Stimulated activated memory B cell treated with anti-CD40 and anti-IgM and Interleukin-4, amounts not matched to agents 10 μg/mL and 1 μg/mL and 100 μg/mL, for 72 hours (primary cell): ENCODE measurements at places on chromosomes 3 and 15.

DNA sequence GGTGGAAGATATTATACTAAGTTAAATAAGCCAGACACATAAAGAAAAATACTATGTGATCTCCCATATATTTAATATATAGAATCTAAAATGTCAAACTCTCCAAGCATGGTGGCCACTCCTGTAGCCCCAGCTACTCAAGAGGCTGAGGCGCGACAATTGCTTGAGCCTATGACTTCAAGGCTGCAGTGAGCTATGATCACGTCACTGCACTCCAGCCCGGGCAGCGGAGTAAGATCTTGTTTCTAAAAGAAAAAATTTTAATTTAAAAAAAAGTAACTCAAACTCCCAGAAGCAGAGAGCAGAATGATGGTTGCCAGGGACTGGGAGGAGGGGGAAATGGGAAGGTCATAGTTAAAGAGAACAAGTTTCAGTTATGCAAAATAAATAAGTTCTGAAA, 13.3 kb downstream of the RAB27A start:
- ATAC-seq: no peak

DNA sequence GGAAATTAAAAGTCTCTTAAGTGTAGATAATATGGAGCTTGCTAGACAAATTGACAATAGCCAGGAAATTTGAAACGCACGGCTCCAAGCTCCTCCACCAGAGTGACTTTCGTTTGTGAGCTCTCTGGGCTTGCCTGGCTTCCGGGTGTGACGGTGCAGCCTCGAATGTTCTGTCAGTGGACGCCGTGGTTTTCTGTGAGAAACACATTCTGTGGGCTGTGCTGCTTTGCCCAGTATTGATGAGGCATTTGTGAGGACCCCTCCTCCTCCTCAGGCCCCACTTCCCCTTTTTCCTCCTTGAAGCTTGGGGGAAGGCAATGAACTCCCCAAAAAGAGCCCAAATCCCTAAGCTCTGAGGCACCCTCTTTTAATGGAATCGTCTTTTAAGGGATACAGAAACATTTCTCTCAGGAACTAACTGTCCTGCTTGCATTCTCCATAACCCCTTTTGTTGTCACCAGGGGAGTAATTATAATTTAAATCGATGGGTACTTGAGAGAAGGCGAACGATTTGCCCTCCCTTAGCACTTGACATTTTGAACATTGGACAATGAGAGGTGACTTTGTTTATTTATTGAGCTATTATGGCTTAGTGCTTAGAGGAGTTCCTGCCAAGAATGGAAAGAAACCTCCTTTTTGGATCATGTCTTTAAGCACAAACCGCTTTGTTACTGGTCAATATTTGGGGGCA, 40.8 kb downstream of the POLR2M start:
- no peak for ATAC-seq

GRCh38 chr3:188936597-188937107, 235.1 kb upstream of the TPRG1 start:
- ATAC-seq: no peak

- no peak for ATAC-seq
These were observed 39.8 kb downstream of the CLK3 start for GRCh38 chr15:74655424-74655823.

DNA sequence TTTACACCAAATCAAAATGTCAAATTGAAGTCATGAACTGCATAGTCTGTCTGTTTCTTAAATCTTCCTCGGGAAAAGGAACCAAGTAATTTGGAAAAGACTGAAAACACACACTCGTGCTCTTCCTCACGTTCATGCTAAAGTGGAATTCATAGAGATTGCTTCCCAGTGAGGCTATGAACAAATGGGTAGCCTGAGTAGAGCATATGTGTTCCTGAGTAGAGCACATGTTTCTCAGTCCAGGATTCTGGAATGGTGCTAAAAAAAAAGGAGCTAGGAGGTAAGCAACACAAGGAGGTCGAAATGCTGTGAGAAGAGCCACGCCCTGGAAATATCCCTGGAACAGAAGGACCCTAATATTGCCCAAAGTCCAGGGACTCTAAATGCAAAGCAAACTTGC, 494.2 kb upstream of the THBS1 start:
- no peak for ATAC-seq

GRCh38 chr3:123535580-123535979, 49.3 kb downstream of the HACD2 start:
- ATAC-seq: no peak

GRCh38 chr15:63040509-63040908, 2.0 kb upstream of the TPM1 start:
- no peak for ATAC-seq

DNA sequence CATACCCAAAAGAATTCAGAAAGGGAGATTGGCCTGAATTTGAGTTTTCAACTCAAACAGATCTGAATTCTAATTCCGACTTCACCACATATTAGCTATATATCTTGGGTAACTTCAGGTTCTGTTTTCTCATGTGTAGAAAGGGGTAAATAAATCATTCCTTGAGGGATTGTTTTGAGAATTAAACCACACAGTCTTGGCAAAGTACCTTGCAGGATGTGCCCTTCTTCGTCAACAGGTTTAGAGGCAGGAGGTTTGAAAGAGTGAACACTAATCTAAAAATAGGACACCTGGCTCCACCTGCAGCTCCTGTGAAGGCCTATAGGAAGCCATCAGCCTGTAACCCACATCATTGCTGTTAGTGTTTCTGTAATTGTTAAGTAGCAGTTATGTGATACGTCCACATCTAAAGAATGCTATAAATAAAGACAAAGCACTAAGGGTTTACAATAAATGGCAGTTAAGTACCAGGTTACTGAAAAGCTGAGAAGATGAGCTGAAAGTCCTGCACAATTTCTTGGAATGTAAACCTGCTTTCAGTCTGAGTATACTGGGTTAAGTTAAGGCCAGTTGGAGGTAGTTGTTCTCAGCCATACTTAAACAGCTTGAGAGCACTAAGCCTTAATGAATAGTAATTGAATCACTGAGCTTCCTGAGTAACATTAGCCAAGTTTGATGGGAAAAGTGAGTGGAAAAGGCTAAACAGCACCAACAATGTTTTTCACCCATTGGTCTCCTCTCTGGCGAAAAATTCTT, 6.0 kb downstream of the CCDC80 start:
- no peak for ATAC-seq

DNA sequence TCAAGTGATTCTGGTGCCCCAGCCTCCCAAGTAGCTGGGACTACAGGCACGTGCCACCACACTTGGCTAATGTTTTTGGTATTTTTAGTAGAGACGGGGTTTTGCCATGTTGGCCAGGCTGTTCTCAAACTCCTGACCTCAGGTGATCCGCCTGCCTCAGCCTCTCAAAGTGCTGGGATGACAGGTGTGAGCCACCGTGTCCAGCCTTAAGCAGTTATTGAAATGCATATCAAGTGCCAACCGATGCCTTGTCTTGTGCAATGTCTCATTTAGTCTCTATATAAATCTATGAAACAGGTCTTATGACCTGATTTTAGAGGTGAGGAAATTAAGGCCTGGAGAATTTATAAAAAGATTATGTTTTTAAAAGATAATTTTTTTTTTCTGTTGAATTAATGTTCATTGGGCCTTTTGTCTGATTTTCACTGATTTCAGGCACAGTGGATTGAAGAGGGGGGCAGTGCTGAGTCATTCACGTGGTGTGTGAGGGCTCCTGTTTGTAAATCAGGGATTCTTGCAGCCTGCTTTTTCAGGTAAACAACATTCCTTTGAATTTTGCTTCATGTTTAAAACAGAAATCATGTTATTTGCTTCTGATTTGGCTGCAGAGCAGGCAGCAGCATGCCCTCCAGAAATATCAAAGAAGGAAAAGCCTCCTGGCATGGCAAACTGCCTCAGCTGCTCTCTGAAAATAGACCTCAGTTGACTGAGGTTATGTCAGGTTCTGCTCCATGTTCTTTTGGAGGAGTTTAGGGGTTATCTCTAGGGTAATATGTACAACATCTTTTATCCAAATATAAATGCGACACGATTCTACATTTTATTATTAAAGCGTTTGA, 407.0 kb upstream of the RGMA start:
- ATAC-seq: no peak

DNA sequence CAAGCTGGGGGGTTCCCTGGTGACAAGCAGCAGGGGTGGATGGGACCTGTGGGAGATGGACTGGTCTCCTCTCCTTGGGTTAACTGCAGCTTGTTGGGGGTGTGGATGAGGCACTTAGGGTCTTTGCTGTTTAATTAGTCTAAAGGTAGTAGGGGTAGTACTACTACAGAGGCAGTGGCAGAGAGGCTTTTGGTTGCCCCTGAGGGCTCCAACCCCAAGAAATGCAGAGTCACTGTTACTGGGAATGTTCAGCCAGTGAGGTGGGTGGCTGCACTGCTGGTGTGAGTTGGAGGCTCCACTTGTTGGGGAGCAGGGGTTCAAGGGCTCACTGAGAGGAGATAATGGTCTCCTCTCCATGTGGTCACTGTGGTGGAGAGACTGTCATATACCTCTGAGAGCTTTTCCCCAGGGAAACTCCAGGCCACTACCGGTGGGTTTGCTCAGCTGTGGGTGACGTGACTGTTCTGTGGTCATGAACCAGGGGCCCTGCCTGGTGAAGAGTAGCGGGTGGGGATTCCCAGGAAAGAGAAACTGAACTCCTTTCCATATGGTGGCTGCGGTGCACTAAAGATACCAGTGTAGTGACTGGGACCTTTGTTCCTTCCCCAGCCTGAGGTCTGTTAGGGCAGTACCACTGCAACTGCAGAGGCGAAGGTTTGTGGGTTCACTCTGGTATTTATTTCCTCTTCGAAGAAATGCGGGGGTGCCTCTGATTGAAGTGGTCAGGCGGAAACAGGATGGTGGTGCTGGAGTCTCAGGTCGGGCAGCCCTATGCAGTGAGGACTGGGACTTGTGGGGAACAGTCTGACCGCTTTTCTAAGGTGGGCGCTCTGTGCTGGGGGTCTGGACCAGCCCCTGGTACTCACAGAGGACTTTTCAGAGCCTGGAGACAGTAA, 68.9 kb upstream of the TNFSF10 start:
- peak; percentile 97 for ATAC-seq

DNA sequence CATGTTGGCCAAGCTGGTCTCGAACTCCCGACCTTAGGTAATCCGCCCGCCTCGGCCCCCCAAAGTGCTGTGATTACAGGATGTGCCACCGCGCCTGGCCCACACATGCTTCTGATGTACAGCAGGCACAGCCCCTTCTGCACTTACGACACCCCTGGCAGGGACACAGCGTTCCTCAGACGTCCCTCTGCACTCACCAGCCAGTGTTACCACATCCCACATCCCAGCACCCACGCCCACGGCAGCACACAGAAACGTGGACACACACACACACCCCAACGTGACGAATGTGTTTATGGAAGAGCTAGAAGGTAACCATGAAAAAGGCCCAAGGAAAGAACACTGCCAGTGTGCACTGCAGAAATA, 576 bp upstream of the RPAP1 start:
- no peak for ATAC-seq

DNA sequence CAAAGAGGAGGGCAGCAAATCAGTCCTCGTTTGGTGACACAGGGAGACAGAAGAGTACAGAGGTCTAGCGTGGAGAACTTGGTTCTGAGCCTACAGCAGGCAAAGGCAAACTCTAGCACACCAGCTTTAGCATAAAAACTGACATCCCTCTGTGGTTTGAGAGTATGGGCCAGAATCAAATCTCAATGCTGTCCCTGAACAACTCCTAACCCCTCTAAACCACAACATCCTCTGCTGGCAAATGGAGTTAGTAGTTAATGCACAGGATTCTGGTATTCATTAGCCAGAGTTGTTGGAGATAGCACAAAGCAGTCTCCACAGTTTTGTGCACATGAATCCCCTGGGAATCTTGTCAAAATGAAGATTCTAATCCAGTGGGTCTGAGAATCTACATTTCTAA, 315.8 kb downstream of the NTRK3 start:
- no peak for ATAC-seq

DNA sequence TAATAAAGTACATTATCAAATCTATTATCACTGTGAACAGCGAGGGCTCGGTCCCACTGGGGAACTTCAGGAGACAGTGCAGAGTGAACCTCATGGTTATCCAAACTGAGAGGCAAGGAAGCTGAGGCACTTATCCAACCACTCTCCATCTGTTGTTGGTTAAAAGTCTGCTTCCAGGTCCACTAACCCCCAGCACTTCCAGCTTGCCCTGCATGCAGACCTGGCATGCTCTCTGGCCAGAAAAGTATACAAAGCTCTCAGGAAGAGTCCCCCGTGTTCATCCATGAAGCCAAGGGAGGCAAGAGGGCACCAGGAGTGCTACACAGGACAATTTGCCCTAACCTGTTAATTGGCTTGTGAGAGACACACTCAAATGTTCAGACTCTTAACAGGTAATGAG, 36.0 kb downstream of the FBN1 start:
- no peak for ATAC-seq

DNA sequence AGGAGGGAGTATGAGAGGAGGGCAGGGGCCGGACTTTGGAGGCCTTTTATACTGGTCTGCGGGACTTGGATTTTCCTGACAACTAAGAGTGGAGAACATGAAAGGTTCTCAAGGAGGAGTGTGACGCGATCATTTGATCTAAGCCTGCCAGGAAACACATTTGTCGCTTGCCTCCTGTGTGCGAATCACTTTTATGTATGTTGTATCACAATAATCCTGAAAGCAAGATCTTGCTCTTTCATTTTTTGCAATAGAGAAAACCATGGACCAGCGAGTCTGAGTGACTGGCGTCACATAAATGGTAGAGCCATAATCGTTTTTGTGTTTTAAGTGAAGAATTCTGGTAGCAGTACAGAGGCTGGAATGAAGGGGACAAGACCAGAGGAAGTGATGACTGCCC, 100.7 kb downstream of the ARNT2 start:
- ATAC-seq: no peak

DNA sequence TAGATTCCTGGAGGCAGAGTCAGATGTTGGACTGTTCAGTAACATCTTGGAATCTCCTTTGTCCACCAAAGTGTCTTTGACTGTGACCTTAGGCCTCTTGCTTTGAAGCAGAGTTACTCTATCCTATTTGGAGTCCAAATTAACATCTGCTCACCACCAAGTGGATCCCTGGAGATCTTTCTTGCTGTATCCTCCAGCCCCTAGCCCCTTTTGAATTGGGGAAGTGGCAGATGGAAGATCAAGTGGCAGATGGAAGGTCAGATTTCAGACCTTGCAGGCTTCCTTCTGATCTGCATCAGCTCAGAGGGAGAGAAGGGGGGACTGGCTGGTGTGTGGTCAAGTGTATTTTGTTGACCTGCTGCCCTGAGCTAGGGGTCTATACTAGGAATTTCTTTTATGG, 125.0 kb upstream of the ROPN1 start:
- no peak for ATAC-seq

GRCh38 chr3:104596551-104596950, 770.2 kb upstream of the ALCAM start:
- ATAC-seq: peak; percentile 62

DNA sequence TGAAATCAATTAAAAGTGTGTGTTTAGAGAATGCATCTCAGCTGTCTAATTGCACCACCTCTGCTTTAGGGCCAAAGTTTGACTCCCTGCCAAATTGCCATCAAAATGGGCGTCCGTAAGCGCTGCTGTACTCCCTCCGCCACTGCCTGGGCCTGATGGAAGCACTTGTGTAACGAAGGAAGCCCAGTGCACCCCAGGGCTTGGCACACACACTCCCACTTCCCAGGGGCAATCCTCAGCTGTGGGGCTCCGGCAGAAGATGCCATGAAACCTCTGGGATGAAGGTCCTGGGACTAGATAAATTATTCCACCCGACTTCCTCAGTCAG, 137.8 kb downstream of the RORA start:
- no peak for ATAC-seq
